ENCODE measurements at places on chromosomes 3 and 15.

- DNase-seq = no peak
These were observed 147.0 kb downstream of the MEIS2 start for GRCh38 chr15:36953346-36953745.

- no peak for DNase-seq
These were observed 52.5 kb downstream of the CPN2 start for GRCh38 chr3:194298331-194299227.

GRCh38 chr3:184911570-184911969, 99.6 kb downstream of the VPS8 start:
- no peak for DNase-seq

DNA sequence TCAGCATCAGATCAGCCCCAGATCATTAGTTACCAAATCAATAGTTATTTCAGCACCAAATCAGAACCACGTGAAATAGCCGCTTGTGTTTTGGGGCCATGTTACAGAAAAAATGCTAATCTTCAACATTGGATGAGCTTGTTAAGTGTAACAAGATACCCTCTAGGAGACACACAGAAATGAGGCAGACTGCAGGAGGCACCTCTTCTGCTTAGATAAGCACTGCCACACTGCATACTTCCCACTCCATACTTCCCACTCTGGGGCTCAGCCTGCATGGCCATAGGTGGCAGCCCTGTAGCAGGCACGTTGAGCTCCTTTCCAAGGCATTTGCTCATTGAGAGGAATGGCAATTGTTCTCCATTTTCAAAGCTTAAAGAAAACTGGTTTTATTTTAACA, 73.3 kb downstream of the CHCHD6 start:
- DNase-seq = no peak

- DNase-seq = no peak
These were observed 708 bp upstream of the GCHFR start for GRCh38 chr15:40762919-40763800.

DNA sequence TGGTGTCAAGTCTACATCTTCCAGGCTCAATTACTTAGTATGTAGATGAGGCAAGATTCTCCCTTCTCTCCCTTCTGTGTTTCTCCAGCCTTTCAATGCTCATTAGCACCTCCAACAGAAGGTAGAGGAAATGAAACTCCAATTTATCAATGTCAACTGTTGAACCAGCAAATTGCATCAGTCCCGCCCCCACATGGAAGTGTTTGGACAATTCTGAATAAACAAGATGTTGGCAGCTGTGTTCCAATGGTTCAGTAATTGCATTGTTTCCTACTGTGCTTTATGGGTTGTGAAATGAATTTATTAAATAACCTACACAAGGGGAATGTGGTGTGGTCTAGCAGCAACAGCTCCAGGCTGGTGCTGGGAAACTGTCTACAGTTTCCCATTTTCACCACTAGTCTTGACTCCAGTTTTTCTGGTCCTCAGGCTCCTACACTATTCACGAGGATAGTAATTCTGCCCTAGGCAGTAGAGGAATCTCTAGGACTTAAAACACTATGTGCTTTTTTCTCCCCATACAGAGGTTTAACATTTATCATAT, 91.9 kb downstream of the MB21D2 start:
- no peak for DNase-seq

GRCh38 chr15:71444866-71445590, 329.8 kb downstream of the THSD4 start:
- DNase-seq = no peak

DNA sequence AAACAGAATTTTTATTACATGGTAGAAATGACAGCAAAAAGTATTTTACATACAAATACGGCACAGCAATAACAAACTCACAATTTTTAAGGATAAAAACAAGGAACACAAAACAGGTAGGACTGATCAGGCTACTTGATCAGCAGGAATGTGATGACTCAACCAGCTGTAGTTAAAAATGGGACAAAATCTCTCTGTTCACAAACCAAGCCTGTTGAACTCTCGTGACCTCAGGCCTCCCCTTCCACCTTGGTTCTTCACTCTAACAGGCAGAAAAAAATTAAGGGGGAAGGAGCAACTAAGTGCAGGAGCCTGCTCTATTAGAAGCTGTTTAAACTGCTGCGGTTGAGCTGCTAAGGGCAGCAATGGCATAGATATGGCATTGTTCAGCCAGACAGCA, 18.7 kb downstream of the FBXL22 start:
- DNase-seq = no peak

DNA sequence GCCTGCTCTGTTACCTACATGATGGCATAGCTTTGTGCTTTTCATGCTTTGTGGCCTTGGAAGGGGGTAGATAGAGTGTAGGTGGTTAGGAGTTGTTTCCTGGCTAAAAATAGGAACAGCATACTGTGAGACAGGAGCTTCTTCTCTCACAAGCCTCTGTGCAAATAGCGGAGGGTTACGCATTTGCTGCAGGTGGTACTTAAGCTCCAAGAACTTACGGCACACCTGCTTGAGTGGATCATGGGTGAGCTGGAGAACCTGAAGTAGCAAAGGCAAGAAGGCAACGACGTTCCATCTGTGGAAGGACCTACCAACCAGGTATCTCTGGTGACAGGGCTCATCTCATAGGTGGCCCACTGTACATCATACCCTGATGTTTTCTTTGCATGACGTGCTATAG, 66.0 kb downstream of the ST6GAL1 start:
- no peak for DNase-seq

DNA sequence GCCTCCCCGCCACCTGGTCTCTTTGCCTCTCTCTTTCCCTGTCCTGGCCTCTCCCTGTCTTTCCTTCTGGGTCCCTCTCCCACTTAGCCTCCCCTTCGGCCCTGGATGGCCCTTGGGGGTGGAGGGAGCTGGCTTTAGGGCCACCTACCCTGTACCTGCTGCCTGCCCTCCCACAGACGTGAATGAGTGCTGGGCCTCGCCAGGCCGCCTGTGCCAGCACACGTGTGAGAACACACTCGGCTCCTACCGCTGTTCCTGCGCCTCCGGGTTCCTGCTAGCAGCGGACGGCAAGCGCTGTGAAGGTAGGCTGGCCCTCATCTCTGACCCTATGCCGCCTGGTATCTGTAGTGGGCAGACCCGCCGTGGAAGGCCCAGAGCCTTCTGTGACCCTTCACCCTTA, 80.7 kb downstream of the FBLN2 start:
- no peak for DNase-seq

DNA sequence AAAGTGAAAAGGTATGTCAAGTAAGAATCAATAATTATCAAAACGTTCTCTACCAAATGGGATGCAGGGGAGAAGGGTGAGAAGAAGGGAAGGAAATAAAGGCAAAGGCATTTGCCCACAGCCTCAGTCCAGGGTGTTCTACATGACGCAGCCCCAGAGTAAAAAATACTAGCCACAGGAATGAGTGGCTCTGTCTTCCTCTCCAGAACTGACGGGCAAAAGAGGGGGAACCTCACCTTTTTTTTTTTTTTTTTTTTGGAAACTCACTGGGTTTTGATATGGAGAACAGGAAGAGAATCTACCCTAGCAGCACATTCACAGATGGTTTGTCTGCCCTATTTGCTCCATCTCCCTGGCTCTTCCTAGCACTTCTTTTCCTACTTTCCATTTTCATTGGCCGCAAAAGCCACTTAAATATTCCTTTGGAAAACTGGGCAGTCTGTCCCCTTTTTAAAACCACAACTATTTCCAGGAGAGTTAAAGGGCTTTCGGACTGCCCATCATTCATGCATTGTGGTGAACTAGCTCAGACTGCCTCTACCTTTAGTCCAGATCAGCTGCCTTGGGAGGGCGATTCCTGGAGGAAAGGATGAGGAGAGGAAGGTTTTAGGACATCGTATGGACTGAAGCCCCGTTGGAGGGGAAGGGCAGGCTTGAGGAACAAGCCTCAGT, 28.2 kb downstream of the B3GNT5 start:
- no peak for DNase-seq

- no peak for DNase-seq
These were observed 50.2 kb downstream of the CMC1 start for GRCh38 chr3:28291577-28291976.

- no peak for DNase-seq
These were observed 205.3 kb upstream of the WNT5A start for GRCh38 chr3:55692295-55692956.

DNA sequence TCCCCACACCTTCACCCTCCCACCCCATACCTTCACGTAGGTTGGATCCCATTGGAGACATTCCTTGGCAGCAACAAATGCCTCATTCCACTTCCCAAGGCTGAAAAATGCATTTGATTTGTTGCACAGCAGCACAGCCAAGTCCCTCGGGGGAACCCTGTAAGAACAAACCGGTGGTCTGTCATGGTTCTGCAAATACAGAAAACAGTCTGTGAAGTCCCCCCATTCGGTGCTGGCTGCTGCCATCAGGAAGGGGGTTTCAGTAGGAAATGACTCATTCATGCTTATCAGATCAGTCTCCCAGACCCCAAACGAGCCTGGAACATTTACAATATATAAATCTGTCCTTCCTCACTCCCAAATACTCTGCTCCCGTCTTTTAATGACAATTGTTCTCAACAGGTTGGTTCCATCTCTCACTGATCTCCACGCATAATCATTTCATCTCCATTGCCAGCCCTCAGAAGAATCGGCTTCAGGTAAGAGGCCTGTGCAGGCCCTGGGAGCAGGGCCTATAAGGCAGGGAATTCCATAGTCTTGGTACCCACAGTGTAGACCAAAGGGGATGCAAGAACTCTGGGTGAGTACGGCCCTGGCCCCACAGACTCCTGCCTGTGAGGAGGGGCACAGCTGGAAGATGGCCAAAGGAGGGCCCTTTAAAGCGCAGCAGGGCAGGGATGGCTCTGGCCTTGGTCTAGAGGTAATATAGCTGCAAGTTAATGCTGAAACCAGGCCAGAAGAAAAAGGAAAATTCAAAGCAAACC, 41.6 kb downstream of the TRANK1 start:
- no peak for DNase-seq

DNA sequence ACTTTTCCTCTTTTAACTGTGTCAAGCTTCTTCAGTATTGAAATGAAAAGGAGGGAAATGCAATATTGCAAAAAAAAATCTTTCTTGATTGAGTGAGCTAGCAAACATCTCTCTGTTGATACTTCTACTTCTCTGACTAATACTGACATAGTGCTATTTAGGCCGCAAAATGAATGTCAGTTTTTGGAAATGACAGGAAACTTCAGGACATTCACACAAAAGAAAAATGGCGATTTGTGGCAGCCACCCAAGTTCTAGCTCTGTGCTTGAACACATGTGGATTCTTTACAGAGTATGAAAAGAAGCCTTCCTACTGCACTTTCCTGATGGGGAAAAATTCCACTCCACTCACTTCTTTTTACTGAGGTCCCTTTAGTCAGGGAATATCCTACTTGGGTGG, 486.8 kb upstream of the ALCAM start:
- DNase-seq = no peak

- DNase-seq = no peak
These were observed 59.3 kb downstream of the MAP6D1 start for GRCh38 chr3:183766107-183766506.

DNA sequence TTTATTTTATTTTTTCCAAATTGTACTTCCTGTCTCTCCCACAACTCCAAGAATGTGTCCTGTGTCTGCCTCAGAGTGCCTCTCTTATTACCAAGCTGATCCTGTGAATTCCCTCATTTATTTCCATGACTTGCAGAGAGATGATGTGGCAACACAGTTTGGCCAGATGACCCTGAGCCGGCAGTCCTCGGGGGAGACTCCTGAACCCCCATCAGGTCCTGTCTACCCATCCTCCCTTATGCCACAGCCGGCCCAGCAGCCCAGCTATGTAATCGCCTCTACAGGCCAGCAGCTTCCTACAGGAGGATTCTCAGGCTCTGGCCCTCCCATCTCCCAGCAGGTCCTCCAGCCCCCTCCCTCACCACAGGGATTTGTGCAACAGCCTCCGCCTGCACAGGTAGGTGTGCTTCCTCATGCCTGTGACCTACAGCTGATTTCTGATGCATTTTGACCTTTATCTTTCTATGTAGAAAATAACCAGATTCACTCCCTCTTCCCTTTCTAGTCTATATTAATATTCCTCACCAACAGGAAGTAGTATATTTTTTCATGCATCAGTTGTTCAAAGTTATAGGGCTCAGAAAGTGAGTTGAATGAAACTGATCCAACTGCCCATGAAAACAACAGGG, 100.0 kb downstream of the ARPP21 start:
- DNase-seq = no peak

DNA sequence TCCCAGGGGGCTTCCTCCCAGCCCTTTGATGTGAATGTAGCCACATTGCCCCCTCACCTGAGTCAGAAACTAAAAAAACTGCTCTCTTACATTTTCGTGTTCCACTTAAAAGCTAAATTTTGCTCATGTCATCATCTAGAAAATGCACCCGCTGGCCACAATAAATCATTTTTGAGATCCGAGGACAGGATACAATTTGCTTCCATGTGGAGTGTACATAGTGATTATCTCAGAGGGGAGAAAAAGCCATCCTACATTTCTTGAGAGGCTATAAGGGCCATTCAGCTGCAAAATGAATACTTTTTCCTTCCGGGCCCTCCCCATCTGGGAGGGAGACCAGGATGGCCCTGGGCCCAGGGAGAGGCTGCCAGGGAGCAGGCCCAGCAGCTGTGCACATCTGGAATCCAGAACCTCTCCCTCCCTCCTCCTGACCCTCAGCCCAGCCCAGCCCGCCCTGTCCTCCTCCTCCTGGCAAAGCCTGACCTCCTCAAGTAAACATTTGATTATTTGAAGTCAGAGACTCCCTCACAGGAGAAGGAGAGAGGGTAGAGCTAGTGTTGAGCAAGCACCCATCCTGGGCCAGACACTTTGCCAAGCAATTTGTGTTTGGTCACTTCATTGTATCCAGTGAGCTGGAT, 59.1 kb downstream of the CORO2B start:
- no peak for DNase-seq

DNA sequence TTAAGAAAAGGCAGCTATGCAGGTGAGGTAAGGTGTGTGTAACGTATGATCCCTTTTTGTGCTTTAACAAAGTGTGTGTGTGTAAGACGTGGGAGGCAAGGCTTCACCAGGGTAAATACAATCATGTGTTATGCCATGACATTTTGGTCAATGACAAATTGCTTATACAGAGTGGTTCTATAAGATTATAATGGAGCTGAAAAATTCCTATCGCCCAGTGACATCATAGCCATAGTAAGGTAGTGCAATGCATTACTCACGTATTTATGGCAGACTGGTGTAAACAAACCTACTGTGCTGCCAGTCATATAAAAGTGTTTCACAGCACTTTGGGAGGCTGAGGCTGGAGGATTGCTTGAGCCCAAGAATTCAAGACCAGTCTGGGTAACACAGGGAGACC, 60.2 kb upstream of the LCTL start:
- DNase-seq = no peak

DNA sequence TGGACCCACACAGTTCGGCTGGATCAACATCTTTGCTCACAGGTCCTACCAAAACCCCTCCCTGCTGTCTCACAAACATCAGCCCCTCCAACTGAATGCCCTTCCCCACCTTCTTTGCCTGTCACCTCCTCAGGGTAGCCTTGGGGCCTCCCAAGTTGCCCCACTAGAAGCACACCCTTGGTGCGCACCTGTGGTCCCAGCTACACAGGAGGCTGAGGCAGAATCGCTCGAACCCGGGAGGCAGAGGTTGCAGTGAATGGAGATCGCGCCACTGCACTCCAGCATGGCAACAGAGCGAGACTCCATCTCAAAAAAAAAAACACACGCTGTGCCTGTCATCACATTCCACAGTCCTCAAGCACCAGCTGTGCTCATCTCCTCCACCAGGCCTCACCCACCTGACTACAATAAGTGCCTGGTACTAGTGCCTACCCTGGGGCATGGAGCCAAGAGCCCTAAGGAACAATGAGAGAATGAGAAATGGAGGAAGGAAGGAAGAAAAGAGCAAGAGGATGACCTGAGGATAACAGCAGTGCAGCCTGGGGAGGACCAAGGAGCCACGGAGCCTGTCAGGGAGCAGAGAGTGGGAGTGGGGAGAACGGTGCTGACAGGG, 26.0 kb downstream of the RPN1 start:
- no peak for DNase-seq
